ENCODE measurements at places on chromosomes 2 and 18.

GRCh38 chr2:69188182-69188900 is 175.4 kb downstream of the ANTXR1 start:
- DNase-seq: no peak

DNA sequence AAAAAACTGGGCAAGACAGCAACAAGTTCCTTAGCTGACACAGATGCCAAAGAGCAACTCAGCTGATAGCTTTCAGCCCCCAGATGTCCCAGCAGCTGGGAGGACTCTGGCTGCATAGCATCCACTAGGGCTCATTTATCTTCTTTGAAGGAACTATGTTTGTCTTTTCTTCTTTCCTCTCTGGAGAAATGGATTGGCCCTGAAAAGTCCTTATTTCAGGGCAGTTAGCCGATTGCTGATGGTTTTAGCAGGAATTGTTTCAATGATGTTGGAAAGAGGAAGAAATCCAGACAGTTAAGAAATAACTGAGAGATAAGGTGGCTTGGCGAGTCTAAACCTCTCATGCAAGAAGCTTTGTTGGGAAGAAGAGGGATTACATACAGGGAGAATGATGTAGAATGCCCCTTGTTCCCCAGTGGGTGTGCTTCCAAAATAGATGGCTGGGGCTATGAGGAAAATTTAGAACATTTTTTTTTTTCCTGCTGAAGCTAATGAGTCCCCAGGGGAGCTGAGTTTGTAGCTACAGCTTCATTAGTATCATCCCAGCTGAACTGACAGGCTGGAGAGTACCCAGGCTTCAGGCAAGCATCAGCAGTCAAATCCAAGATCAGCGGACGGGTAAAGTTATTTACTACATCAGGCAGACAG is 33.6 kb upstream of the SERPINE2 start:
- DNase-seq: no peak

DNA sequence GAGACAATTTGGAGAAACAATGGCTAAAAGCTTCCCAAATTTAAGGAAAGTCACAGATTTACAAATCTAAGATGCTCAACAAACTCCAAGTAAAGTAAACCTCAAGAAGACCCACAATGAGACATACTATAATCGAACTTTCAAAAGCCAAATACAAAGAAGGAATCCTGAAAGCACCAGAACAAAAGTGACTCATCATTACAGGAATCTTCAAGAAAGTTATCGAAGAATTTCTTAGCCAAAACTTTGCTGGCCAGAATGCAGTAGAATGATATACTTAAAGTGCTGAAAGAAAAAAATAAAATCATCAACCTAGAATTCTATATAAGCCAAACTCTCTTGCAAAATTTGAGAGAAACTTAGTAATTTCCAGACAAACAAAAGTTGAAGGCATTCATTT is 106.5 kb upstream of the TMEM200C start:
- no peak for DNase-seq

DNA sequence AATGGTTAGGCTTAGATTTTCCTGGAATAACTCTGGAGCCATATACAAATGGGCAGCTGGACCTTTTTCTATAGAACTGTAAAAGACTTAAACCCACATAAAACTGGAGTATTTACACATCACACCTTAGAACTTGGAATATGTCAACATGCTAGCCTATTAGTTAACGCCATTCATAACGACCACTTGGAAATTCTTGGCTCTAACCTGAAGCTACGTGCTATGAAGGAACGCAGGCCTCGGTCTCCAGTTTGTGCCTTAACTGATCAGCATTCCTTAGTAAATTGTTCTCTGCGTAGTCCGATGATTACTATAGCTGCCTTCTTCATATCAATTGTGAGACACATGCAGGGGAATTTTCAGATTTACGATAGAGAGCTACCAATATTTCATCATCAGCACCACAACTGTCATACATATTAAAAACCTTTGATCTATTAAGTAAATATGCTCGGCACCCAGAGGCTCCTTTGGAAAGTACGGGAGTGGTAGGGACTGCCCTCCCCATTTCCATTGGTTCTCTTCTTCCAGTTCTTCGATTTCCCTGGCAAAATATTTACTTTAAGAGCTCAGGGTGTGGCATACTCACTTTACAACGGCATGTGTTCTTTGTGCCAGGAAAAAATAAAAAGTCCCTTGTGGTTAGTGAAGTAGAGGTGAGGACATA is 17.5 kb upstream of the CCL20 start:
- no peak for DNase-seq

DNA sequence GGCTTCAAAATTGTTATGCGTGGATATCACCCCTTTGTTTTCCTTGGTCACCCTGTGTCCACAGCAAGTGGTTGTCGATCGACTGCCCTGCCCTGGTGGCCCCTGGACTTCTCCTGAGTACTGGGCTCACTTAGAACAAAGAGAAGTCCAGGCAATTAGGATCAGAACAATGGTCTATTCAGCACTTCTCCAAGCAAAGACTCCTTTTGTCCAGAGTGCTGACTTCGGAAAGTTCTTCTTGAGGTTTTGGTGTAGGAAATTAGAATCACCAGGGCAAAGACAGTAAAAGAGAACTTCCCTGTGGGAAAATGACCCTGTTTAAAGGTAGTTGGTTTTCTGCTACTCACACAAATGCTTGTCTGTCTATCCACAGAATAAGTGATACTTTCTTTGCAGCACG is 173.9 kb downstream of the FHOD3 start:
- no peak for DNase-seq

GRCh38 chr2:226396541-226396940 is 403.1 kb downstream of the IRS1 start:
- no peak for DNase-seq

DNA sequence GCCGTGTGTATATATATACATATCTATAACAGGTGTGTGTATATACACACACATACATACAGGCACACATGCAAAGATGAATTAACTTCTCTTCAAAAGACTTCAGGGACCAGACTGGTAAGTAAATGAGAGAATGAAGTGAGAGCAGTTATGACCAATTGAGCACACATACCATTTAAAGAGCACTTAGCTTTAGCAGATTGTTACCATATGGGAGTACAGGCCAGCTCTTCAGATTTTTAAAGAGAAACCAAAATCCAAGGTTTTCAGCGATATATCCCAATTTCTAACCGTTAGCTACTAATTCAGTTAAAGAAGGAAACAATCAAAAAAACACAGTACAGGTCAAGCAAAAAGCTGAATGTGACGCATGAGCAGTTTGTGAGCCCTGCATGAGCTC is 23.7 kb downstream of the INPP1 start:
- DNase-seq: no peak

GRCh38 chr18:50559752-50560680 is at the start of gene MAPK4:
Gene MAPK4 (plus strand): TSS chr18:50560087. CDS start chr18:50663959, 103,872 bp downstream.
- DNase-seq: no peak

GRCh38 chr2:178114462-178114861 is 2.2 kb downstream of the RBM45 start:
- DNase-seq: no peak

GRCh38 chr2:241670333-241671110 is 16.1 kb downstream of the DTYMK start:
- no peak for DNase-seq

DNA sequence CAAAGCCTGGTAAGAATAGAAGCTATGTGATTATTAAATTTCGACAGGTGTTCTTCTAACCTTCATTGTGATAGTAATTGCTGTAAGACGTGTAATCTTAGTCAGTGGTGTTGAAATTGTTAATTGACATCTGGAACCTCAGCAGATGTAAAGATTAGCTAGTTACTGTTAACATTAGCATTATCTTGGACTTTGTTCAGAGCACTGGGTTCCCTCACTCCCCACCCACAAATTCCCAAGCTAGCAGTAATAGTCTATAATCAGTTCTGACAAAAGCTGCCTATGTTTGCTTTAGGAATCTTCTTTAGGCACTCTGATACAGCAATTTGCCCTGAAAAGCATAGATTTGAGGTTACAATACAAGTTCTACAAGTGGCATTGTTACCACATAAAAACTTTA is 233.7 kb downstream of the EN1 start:
- DNase-seq: no peak

DNA sequence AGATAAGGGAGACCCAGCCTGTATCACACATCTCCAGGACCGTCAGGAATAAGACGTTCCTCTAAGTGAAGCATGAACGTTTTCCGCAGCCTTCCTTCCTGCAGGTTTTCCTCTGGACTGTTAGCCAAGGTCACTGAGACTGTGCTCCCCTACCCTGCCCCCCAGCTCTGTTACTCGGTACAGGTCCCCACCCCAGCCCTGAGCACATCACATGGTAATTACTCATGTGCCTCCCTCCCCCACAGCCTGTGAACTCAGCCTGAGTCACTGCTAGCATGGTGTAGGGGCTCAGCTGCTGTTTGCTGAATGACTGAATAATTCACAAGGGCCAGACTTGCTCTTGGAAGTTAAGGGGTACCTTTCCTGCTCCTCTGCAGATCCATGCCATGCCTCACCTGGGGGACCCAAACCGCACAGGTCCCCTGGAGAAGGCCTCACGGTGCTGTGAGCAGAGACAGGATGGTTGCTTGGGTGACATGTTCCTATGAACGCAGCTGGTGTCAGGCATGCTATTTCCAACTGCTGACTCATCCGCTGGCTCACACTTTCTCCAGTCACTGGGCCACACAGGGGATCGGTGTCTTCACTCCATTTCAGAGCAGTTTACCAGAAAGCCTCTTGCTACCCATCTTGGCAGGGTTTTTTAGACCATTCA is 88.2 kb downstream of the PLB1 start:
- DNase-seq: peak; percentile 37

DNA sequence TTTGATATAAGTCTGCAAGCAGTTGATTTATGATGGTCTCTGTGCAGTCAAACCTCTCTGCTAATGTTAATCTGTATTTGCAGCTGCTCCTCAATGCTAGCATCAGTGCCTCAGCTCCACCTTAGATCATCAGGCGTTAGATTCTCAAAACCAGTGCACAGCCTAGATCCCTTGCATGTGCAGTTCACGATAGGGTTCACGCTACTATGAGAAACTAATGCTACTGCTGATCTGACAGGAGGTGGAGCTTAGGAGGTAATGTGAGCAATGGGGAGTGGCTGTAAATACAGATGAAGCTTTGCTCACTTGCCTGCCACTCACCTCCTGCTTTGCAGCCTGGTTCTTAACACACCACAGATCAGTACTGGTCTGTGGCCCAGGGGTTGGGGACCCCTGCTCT is 18.4 kb downstream of the RBKS start:
- DNase-seq: no peak

DNA sequence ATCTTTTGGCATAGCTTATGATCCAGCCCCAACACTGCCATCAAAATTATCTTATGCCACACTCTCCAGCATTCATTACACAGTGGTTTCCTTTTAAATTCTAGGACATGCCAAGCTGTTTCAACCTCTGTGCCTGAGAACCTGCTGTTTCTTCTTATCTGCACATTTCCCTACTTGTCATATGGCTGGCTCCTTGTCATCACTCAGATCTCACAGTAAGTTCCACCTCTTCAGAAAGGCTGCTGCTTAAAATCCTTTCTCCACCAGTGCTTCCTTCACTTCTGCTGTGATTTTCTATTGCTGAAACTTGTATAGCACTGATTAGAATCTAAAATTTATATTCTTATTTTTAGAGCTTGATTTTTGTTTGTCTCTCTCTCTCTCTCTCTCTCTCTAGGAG is 43.4 kb downstream of the MC4R start:
- DNase-seq: no peak

DNA sequence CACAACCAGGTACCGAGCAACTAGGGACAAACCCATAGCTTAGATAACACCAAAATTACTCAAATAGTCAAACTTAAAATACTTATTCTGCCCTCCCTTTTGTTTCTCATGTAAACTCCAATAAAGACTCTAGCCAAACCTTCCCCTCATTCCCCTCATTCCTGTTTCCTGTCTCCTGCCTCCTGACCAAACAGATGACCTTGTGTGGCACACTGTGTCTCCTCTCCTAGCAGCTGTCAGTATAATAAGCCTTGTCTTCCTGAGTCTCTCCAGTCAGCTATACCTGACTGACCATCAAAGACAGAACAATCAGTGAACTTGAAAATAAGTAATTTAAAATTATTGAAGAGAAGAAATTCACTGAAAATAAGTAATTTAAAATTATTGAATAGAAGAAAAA is 14.3 kb downstream of the SULT1C4 start:
- no peak for DNase-seq

DNA sequence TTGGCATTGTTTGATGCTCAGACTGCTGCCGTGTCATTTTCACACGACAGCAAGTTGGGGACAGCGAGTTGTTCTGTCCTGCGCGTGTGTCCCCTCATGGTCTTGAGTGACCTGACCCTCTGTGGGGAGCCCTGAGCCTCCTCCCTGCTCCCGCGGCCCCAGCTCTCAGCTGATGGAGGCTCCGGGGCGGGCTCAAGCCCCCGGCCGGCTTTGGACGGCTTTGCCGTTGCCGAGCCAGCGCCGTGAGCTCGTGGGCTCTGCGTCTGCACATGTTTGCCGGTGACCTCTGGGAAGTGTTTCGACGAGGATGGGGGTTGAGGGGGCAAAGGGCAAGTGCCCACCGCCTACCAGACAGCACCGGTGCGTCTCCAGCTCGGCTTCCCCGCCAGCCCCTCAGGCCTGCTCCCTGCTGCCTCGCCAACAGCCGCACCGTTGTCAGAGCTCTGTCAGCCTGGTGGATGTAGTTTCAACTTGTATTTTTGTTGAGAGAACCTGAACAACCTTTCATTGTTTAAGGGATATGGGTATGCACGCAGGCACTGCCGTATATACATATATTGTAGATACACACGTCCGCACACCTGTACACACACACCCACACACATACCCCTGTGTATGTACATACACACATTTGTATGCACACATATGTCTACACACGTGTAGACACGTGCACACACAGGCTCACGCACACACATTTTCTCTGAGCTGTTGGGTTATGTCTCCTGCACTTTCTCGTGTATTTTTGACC is 13.7 kb downstream of the PDCD1 start:
- DNase-seq: no peak

GRCh38 chr2:178397002-178397605 is 53.9 kb downstream of the PRKRA start:
- peak; percentile 53 for DNase-seq
